Ovary (tissue), 10 donors: ENCODE measurements at places on chromosomes 11 and 22.
A peak's percentile ranks its signal among the peaks of the same experiment; 100 is the strongest.

GRCh38 chr11:1128311-1129142 is 29.2 kb upstream of the MUC5AC start:
- DNase-seq, result no peak

- no peak for DNase-seq
Observed at GRCh38 chr11:27722953-27723344, 22.7 kb upstream of the BDNF start.

GRCh38 chr11:102666331-102666957 is 39.1 kb downstream of the MMP27 start:
- no peak for DNase-seq

GRCh38 chr11:45215098-45215865 is 68.8 kb downstream of the PRDM11 start:
- DNase-seq, result no peak

- peak; percentile 65 for DNase-seq
Observed at GRCh38 chr11:75280227-75280701, 39.7 kb downstream of the TPBGL start.

- DNase-seq, result no peak
Observed at GRCh38 chr11:63501236-63501635, 4.6 kb upstream of the LGALS12 start.

DNA sequence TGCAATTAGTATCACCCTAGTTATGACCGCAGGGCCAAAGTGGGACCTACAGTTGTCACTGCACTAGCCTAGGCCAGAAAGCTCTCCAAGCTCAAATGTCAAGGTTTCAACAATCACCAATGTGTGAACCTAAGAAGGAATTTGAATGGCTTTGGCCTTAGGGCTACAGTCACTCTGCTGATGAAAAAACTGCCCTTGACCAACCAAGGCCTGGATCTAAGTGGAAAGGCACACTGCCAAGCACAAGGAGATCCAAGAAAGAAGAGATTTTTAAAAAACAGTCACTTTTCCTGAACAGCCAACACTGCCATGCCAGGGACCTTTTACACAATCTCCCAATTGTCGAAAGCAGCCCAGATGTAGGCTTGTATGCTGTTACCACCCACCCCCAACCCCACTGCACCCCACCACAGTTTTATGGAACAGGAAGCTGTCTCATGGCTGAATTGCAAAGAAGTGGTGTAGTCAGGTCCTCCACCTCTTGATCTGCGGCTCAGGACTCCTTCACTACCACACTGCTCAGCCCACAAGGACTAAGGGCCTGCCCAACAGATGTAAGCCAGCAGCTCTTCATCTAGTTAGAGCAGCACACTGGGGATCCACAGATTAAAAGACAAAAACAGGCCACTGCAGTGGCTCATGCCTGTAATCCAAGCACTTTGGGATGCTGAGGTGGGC is 32.9 kb downstream of the SMCO4 start:
- DNase-seq, result no peak

DNA sequence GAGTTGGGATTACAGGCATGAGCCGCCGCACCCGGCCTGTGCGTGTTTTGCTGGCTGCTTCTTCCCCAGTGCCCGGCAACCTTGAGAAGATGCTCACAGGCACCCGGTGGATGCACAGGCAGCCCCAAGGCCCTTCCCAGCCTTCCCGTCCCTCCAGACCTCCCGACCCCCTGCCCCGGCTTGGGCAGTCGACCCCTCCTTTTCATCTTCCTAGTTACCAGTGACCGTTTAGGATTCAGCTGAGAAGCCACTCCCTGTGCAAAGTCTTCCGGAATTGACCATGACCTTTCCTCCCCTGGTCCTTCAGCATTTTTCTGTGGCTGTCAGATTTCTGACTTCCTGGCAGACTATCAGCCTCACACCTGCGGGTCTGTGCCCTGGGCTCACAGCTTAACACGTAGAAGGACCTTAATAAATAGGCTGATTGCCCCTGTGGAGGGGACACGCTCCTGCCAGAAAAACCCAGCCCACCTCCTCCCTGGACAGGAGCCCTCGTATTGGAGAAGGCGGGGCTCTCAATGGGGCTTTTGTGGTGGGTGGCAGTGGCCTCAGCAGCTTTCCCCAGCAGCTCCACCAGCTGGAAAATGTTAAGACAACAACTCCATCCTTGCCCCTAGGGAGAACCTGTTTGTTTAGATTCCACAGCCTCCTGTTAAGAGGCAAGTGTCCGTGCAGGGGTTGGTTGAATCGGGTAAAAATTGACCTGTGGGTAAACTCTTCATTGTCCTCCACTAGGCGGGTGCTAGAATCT is 10.4 kb upstream of the ANO1 start:
- DNase-seq, result no peak

DNA sequence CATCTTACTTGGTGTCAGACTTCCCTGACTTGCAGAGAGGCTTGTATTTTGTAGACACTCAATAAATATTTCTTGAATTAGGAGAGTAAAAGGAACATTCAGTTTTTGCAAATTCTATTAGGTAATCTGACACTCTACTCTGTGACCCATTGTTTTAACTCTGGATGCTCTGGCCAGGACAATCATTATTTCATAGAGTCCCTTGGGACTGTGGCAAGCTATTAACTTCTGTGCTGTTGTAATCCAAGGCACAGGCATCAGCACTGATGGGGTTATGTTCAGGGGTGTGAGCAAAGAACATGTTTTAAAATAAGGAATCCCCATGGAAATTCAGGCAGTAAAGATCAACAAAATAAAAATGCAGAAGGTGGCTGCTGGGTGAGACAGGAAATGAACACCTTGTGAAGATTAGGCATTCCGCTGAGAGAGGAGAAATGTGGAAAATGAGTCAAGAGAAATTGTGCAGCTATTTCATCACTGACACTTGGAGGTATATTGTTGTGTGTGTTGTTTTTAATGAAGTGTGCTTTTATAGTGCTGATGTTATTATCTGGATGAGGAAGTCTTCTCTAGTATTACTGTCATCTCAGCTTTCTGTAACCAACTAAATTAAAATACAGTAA is 175.2 kb downstream of the WNT11 start:
- no peak for DNase-seq
